Activated CD4-positive, CD25-positive, alpha-beta regulatory T cell treated with anti-CD3 and anti-CD28 coated beads, Interleukin-2, amount 50 U/mL, for 16 hours (primary cell): ENCODE measurements at places on chromosomes 7 and 10.

DNA sequence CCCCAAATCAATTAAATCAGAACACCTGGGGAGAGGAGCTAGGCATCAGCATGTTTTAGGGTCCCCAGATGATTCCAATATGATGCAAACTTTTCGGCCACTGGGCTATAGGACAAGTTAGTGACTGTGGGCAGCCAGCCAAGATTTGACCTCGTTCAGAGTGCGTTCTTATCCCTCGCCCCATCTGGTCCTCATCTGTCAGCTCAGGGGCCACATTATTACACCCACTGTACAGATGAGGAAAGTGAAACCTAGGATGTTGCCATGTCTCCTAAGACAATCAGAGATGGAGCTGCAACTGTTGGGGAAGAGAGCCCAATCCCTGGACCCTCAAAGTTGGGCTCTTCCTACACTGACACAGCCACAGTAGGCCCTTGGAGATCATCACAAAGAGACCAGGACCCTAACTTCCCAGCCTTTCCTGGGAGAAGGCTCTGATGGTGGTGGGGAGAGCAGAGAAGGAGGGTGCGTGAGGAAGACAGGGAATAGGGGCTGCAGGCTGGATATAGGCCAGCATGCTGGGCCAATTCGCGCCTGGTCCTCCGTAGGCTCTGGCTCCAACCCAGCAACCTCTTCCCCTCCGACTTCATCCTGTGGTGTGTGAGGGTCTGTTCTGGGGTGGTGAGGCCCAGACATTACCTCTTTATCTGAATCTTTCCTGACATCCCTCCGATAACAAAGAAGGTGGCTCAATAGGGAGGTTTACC is 109.4 kb upstream of the ZMIZ1 start:
- DNase-seq, result no peak

DNA sequence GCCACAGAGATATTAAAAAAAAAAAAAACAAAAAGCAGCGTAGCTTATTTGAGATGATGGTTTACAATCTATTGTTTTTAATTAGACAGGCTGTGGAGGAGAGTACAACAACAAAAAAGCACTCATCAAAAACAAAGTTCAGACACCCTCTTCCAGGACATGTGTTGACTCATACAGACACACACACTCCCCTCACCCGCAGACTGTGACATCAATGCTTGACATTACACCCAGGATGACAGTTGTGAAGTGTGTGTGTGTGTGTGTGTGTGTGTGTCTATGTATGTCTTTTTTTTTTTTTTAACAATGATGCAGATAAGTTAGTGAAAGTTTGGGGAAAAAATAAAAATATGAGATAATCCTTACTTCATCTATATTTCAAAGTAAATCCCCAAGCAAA is 303.6 kb downstream of the GPAM start:
- DNase-seq, result no peak

DNA sequence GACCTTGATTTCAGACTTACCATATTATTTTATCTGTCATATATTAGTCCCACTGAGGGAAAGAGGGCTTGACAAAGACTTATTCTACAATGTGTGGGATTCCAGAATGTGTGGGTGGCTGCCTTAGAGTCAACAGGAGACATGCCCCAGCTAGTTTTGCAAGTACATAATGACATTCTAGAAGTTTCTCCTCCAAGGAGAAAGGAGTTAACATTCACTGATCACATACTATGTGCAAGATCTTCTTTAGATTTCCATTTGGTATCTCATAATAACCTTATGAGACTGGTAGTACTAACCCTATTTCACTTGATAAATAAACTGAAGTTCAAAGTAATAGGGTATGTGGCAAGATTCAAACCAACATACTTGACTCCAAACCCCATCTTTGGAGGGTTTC is 25.2 kb downstream of the IRF5 start:
- no peak for DNase-seq

GRCh38 chr7:69864822-69865221 is 266.5 kb downstream of the AUTS2 start:
- DNase-seq, result no peak

DNA sequence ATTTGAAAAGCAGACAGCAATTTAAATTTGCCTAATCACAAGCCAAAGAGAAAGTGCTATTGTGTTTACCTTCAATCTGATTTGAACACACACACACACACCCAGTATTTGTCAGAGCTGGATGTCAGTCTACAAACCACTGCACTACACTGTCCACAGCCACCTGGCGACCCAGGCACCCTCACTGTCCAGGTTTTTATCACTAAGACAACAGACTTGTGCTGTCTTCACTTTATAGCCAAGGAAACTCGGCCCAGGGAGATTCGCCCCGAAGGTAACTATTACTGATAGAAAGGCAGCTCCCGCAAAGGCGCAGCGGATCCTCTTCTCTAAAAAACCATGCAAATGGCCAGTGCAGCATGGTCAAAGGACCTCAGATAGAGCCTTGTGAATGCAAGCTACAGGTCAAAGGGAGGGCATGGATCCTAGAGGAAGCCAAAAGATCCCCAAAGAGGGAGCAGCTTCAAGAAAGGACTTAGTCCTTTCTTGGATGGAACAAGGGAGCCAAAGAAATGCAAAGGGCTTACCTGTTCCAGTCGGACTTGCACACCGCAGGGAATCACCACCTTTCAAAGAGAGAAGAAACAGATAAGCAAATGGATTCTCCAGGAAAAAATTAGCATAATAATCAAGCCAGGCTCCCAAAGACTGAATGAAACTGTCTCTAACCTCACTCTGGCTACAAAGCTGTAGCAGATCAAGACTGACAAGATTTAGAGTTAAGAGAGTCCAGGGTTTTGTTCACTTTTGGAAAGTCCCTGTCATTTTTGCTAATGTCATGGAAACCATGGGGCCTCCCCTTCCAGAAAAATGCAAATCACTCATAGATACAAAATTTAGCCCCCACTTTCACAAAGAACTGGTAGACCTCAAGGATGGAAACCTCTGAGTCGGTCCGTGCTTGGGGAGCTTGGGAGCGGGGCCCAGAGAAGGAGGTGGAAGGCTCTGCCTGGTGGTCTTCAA is 101.1 kb downstream of the TNS3 start:
- DNase-seq, result no peak

DNA sequence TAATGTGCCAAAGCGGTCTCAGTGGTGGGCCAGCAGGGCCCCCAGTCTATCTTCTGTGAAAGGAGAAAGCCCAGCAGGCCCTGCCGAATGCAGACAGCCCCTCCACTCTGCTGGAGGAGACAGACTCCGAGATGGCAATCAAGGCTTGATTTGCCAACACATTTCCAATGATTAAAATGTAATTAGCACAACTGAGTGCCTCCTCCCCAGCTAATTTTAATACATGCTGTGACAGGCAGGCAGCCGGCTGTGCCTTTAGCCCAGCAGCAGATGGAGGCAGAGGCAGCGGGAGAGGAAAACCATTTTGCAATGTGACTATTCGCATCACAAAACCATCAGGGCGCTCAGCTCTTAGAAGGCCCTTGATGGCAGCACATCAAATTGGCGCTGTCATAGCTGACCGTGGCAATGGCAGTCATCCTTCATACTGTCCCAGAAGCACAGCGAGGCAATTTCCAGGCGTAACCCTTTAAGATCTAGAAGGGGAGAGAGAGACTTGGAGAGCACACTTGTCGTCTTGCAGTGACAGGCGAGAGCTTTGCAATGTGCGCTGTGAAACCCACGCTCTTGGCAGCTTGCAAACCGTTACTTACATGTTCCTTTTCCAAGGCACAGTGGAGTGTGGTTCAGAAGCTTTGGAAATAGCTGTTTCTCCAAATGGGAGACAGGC is 714.8 kb upstream of the GALNT17 start:
- DNase-seq, result no peak

- DNase-seq, result no peak
These were observed 25.7 kb downstream of the GRID1 start for GRCh38 chr10:86340991-86341260.

- DNase-seq, result no peak
These were observed 187.0 kb downstream of the MAD1L1 start for GRCh38 chr7:2045559-2046405.

- no peak for DNase-seq
These were observed 18.1 kb upstream of the LIPK start for GRCh38 chr10:88687853-88688467.

DNA sequence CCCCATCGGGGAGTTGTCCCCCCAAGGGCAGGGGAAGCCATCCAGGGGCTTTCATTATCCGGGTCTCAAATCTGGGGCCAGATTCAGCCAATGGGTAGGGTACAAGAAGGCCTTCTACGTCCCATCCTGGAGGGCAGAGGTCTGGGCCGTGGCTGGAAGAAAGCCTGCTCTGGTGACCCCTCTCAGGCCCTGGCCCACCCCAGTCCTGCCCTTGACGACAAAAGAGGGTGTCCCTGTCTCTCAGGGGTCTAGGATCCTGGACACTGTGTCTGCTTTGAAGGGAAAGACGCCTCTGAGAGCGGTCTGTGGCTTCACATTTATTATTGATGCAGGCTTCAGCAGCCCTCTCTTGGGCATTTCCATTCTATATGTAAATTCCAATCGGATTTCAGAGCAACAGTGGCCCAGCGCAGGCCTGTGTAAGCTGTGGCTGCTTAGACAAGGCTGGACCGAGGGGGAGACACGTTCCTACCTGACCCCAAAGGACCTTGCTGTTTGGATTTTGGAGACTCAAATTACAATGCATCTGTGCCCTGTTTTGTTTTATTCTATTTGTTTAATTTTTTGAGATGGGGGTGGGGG is 83.2 kb upstream of the BAIAP2L1 start:
- DNase-seq, result no peak

- DNase-seq, result no peak
These were observed 100.3 kb downstream of the PLPP4 start for GRCh38 chr10:120557311-120557710.

GRCh38 chr7:32070051-32070405 is 179 bp downstream of the PDE1C start:
- DNase-seq, result no peak

DNA sequence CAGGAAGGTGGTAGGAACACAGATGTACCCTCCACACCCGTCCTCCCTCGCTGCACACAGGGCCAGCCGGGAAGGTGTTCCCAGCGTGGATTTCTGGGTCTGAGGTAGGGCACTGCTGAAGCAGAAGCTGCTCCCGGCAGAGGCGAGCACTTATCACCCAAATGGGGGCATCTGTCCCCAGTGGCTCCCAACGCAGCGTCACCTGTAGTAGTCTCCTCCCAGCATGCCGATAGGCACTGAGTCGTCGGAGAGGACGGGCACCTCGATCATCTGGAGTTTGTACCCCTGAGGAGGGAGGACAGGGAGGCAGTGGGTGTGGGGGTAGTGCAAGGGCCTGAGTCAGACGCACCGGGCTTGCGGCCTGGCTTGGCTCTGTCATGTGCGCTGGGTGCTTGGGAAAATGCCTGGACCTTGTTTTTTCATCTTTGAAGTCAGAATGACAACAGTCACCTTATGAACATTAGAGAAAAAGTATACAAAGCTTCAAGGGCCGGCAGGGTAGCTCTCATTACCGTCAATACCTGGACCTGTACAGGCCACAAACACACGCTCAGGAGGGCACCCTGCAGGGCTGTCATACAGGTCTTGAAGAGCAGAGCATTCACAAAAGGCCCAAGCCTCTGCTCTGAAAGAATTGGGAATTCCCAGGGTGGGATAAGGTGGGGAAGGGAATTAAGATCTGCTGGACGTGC is 3.1 kb upstream of the PYROXD2 start:
- DNase-seq, result no peak

GRCh38 chr10:66958466-66958865 is 32.6 kb downstream of the LRRTM3 start:
- DNase-seq, result no peak

DNA sequence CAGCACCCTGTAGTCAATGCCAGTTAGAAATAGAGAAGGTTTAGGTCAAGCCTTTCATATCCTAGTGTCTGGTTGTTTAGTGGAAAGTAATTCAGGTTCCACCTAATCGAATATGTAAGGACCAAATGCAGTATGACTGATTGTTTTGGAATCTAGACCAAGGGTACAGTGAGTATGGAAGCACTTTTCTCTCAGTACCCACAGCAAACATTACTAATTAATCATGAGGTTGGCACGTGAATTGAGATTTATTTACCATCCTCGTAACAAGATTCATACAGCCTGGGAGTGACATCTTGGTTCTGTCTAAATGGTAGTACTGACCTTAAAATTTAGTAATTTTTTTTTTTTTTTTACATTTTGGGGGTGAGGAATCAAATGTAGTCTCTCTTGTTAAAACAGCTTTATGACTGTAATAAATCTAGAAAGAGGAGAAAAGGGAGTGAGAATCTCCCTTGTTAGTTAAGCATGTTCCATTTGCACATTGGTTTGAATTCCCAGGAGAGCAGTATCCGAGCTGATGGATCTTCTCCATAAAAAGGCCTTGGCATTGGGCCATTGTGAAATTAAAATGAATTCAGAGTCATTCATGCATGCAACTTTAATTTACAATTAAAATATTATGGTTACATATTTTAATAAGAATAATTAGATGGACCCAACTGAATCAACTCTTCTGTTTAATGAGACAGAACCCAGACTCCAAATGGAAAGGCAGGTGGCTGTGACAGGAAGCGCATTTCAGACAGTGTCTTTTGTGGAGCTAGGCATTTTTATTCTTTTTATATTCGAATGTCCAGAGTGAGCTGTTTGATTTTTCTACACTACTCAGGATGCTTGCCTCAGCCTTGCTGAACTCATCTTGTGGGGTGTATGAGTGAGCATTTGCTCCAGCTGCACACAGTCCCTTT is 57.6 kb downstream of the SNX10 start:
- DNase-seq, result no peak

- no peak for DNase-seq
These were observed 157.2 kb upstream of the SLC25A13 start for GRCh38 chr7:96479015-96479645.

GRCh38 chr7:125927556-125927955 is 997.9 kb upstream of the POT1 start:
- no peak for DNase-seq

DNA sequence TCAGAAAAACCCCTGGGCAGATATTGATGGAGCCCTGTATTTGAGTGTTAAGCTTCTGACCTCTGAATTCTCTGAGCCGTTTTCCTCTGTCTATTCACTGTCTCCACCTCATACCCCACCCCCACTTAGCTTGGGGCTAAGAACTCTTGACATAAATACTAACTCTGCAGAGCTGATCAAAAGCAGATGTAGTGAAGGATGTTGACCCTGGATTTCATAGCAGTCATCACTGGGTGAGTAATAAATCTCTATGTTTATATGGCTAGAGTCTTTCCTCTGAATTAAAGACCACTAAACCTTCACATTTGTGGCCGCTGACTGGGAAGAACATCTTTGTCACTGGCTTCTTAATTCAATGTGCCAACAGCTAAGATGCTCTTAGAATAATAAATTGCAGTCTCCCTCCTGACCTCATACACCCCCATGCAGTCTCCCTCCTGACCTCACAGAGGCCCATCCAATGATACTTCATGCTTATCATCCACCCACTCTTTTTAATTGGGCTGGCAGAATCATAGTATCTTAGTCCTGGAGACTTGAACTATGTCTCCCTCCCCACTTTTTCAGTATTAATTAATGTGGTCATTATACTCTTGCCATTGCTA is 78.0 kb upstream of the MACROH2A2 start:
- no peak for DNase-seq

GRCh38 chr7:157272351-157273207 is 64.2 kb upstream of the DNAJB6 start:
- DNase-seq, result no peak
